ENCODE measurements at places on chromosomes 4 and X.

GRCh38 chr4:37625499-37625898 lies 60.7 kb downstream of the RELL1 start:
- no peak for DNase-seq

DNA sequence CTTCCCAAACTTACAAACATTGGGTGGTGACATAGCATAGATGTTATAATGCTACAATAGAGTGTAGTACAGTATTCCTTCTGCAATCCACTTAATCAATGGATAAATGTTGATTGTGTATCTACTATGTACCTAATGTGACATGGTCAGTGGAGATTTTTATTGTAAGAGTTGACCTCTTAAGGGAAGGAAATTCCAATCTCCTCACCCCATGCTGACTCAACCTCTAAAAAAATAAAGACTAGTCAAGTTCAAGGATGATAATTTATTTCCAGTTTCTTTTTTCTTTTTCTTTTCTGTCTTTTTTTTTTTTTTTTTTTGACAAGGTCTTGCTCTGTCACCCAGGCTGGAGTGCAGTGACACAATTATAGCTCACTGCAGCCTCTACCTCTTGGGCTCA lies 206.5 kb upstream of the STS start:
- no peak for DNase-seq

DNA sequence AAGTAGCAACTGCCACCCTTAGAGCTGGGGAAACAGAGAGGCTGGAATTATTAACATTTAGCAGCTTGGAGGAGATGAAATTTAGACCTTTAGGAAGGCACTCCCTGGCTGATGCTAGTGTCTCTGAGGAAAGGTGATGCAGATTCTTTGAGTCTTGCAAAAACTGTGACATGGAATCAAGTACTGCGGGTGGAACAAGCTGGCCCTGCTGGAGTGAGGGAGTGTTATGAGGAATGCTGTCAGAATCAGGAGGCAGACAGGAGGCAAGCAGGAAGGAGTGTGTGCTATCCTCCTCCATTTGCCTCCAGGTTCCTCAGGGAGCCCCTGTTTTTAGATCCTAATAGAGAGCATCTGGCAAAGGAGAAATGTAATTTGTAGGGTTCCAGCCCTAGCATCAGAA lies 391.7 kb upstream of the PITX2 start:
- no peak for DNase-seq

- DNase-seq: no peak
Measured at GRCh38 chr4:96833831-96834230, 993.9 kb downstream of the PDHA2 start.

GRCh38 chr4:177182728-177183127 lies 126.9 kb upstream of the NEIL3 start:
- no peak for DNase-seq

DNA sequence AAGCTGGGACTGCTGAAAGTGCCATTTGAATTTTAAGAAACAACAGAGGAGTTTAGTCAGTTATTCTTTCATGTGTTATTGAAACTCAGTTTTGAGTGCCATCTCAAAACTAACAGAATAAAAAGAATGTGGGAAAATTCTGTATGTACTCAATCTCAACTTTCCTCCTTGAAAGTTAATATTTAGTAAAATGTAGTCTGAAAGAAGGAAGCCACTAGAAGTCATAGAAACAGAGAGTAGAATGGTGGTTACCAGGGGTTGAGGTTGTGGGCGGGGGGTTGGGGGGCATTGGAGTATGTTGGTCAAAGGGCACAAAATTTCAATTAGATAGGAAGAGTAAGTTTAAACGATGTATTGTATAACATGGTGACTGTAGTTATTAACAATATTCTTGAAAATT lies 628.3 kb upstream of the MAGEB2 start:
- no peak for DNase-seq

GRCh38 chr4:15964159-15964558 lies 1.2 kb upstream of the FGFBP2 start:
- no peak for DNase-seq

DNA sequence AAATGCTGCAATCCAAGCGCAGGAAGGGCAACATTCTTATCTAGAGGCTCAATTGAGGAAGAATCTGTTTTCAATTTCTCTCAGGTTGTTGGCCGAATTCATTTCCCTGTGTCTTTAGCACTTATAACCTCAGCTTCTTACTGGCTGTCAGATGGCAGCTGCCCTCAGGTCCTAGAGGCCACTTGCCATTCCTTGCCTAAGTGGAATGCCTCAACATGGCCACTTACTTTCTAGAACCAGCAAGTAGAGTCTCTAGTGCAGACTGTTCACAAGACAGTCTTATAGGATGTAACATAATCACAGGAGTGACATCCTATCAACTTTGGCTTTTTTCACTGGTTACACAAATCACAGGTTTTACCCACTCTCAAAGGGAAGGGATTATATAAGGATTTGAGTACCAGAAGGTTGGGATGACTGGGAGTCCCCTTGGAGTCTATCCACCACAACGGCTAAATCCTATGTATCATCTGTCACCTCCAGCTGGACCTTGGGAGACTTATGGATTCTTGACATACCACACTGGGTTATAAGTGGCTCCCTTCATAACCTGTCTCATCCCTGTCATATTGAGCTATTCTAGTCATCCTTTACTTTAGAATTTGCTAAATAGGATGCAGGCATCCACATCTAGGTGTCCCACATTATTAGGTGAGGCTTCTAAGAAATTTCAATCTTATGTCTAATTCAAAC lies 297.9 kb upstream of the CTSO start:
- no peak for DNase-seq

GRCh38 chr4:17719106-17719505 lies 62.3 kb downstream of the FAM184B start:
- no peak for DNase-seq

- no peak for DNase-seq
Measured at GRCh38 chr4:138485498-138485897, 243.3 kb upstream of the SLC7A11 start.

DNA sequence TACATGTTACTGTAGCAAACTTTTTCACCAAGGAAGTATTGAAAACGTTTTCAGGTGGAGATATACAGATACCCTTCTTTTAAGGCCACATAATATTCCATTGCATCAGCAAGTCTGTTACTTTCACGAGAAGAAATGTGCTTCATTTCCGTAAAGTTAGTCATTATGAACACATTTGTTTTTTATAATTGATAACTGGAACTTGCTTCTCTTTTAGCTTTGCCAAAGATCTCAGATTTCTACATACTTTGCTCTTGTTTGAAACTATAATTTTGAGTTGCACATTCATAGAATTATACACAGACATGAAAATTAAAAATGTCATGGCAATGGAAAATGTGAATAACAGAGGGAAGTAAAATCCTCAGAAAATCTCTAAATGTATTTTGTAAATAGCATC lies 128.7 kb upstream of the GIMD1 start:
- DNase-seq: no peak

DNA sequence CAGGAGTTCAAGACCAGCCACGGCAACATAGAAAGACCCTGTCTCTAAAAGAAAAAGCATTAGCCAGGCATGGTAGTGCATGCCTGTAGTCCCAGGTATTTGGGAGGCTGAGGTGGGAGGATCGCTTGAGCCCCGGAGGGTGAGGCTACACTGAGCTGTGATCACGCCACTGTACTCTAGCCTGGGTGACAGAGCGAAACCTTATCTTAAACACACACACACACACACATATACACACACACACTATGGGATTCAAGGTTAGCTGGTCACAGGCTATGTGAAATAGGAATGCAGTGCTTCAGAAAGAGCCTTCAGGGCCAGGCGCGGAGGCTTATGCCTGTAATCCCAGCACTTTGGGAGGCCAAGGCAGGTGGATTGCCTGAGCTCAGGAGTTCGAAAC lies 23.5 kb downstream of the NLGN3 start:
- DNase-seq: no peak

DNA sequence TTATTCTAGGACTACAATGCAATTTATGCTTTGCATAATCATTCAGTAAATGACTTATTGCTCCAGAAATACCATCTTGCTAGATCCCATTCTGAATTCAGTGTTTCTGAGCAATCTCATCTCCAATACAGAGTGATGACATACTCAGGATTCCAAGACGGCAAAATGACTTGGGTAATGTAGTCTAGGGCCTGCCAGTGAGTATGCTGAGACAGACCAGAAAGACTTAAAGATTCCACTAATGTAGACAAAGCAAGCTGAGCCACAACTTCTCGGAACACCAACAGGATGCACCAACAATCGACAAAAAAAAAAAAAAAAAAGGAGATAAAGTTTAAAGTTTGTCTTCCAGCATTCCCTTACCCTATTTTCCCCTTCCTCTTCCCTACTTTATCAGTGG lies 919 bp upstream of the SEC24B start:
- DNase-seq: no peak

DNA sequence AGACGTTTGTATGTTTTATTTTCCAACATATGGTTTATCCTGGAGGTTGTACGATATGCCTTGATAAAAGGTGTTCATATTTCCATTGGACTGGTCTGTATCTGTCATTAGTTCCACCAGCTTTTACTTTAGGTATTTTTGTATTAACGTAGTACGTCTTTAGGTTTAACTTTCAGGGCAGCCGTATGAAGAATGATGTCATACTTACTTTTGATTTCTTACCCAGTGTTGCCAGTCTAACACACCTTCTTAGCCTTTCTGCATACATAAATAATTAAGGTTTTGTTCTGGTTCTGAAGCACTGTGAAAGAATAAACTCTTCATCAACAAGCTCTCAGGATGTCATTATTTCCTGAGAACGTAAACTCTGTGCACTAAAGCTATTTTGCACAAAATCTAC lies 18.9 kb upstream of the NEIL3 start:
- no peak for DNase-seq

GRCh38 chr4:16437836-16438235 lies 211.6 kb upstream of the TAPT1 start:
- DNase-seq: no peak

- DNase-seq: no peak
Measured at GRCh38 chr4:174215961-174216680, 67.3 kb downstream of the FBXO8 start.

GRCh38 chrX:54495814-54496516 lies at the start of gene FGD1:
FGD1 (minus strand) TSS chrX:54496234; CDS start chrX:54495432, 802 bp downstream.
- peak; percentile 34 for DNase-seq

DNA sequence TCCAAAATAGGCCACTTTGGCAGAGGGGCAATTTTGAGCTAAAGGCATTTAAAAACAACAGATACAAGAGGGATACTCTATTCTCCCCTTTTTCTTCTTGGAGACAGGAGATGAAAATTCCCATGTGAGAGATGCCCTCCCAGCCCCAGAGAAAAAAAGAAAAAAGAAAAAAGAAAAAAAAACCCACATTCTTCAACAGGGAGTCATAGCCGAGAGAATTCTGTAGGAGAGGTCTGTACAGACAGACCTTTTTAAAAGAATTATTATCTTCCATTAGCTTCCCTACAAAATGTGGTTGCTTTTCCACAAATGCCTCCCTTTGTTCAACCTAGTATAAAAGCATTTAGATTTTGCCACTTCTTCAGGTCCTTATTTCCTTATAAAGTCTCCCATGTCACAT lies 89.9 kb downstream of the SPCS3 start:
- no peak for DNase-seq

GRCh38 chrX:52420824-52421443 lies 52.1 kb downstream of the XAGE2 start:
- DNase-seq: no peak

- no peak for DNase-seq
Measured at GRCh38 chr4:30755346-30755745, 35.2 kb downstream of the PCDH7 start.

DNA sequence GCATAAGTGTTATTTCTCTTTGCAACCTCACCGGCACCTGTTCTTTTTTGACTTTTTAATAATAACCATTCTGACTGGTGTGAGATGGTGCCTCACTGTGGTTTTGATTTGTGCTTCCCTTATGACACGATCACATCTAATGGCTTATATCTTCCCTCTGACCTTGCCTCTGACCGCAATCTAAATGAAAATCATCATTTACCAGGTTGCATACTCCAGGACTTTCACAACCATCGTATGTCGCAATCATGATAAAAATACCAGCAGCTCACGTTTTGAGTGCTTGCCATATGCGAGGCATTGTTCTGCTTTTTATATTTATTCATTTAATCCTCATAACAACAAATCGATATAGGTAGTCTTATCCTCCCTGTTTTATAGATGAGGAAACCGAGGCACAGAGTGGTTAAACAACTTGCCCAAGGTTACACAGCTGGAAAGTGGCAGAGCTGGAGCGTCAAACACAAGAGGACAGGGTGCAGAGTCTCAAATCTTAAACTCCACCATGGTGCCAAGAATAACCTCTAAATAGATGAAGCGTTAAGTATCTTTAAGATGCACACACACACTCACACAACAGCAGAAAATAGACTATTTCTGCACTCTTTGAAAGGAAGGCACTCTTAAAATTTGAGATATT lies 102.2 kb downstream of the SEL1L3 start:
- DNase-seq: no peak

DNA sequence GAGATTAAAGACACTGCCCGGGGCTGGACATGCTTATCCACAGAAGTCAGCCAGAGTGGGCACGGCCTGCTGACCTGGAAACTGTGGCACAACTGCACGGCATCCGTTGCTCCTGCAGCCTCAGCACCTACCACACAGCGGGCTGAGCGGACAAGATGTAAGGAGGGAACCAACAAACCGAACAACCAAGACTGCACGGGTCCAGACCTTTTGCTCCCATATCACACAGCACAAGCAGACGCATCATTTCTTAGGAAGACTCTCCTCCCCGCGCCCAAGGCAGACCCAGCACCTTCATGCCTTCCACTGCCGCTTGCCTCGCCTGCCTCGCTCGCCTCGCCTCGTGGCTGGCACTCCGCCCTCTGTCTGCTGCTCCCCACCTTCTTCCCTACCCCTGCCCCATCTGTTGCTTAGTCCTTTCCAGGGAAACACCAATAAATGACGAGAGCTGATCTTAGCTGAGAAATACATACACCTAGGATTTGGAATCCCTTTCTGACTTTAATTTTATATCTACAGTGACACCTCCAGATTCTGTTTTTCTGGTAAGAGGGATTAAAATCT lies 79.0 kb downstream of the AFAP1 start:
- no peak for DNase-seq

DNA sequence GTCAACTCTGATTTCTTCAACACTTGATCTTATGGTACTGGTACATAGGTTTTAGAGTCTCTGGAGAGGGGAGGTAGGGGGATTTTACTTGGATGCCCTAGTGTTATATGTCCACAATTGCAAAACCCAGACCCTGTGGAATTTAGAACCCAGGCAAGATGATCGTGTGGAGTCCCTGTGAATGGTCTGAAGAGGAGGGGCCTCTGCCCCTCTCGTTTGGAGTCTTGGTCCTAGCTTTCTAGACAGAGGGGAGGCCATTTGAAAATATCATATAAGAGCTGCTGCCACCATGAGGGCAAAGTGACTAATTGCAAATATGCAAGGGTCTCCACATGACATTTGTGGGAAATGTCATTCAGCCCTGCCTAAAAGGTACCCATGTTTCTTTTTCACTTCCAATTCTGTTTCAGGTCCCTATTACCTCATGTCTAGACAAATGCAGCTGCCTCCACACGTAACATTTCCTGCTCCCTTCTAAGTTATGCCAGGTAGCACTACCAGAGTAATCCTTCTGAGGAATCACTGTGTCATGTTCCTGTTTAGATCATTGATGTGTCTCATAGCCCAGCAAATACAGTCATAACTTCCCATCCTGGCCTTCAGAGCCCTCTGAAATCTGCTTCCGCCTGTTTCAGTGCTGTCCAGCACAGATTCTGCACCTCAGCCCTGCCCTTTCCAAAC lies 126.8 kb downstream of the KLHL8 start:
- DNase-seq: peak; percentile 29

GRCh38 chrX:9533611-9534010 lies 68.8 kb downstream of the TBL1X start:
- no peak for DNase-seq

- no peak for DNase-seq
Measured at GRCh38 chrX:107673431-107673830, 45.1 kb downstream of the PRPS1 start.

- DNase-seq: no peak
Measured at GRCh38 chr4:149409555-149409962, 406.1 kb downstream of the IQCM start.

All from CD4-positive, alpha-beta T cell treated with Interleukin-15 for 1 hour (primary cell).